AG04449 (cell line): ENCODE measurements at places on chromosomes 5 and 9.

DNA sequence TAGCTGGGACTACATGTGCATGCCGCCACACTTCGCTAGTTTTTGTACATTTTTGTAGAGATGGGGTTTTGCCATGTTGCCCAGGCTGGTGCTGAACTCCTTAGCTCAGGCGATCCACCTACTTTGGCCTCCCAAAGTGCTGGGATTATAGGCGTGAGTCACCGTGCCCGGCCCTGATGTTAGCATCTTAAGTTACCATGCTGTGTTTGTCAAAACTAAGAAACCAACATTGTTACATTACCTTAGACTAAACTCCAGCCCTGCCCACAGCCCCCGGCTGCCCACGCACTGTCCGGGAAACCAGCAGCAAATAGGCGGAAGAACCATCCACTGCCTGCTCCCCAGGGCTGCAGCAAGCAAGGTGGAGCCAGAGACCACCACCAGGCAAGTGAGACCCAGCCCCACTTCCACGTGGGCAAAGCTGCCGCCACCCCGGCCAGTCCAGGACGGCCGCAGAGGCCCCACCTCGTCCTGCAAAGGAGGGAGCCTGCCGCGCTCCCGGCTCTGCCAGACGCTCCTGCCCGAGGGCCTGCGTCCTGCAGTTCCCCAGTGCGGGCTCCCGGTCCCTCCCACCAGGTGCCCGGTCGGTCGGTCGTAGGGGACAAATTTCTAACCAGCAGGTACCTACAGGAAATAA, 35.7 kb upstream of the TXN start:
- no peak for DNase-seq

GRCh38 chr9:36997414-36997813, 36.7 kb downstream of the PAX5 start:
- no peak for DNase-seq

DNA sequence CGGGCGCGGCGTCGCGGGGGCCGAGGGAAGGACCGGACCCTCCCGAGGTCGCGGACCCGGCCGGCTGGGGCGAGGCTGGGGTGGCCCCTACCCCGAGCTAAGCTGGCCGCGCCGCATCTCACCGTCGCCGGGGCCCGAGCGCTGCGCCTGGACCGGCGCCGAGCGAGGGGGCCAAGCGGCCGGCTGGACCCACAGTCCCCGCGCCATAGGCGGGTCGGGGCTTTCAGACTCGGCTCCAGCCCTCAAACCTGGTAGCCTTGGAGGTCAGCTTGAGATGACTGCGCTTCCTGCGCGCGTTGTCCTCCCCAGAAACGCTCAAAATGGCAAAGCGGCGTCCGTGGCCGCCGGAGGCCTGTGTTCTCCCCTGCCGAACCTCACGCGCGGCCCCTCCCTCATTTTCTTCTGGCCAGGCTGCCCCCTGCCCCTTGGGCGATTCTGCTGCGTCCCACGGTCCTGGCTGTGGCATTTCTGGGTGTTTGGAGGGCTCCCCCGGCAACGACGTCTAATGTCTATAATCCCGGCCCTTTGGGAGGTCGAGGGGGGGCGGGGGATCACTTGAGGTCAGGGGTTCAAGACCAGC, 8.7 kb upstream of the GRIN1 start:
- no peak for DNase-seq

GRCh38 chr5:153991168-153991567, 47.5 kb downstream of the FAM114A2 start:
- no peak for DNase-seq

DNA sequence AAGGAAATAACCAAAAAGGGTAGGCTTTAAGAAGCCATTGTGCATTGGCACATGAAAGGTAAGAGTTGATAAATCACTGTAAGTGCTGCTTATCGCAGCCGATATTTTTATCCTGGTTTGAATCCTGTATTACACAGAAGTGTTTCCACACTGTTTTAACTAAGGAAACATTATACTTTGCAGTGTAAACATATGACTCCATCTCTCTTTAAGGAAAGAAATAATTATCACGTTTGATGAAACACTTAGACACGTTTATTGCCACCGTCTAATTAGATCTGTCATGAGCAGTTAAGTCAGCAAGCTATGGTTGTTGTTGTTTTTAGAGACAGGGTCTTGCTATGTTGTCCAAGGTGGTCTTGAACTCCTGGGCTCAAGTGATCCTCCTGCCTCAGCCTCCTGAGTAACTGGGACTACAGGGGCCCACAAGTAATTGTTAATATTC, 85.7 kb upstream of the TNFAIP8 start:
- DNase-seq, result no peak
